ENCODE measurements at places on chromosomes 3 and 15. TPM values are rescaled to one million over a fixed set of nuclear protein-coding genes. Genes with fewer than 3 reads are reported as not detected.

DNA sequence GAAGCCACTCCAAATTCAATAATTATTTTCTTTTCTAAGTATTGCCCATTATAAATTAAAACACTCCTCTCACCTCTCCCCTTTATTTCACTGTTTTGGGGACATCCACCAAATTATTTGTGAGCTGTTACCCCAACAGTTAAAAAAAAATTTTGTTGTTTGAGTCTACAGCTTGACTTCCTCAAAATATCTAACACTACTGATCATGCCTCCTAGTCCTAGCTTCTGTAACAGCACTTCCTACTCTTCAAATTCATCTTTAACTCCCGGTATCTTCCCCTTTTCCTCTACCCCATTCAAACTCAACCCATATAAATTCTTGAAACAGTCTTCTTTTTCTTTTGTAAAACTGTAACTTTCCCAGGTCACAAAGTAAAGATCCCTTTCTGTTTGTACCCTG is 15.9 kb downstream of the PARL start:
- no peak overlapping the region for H3K4me3 ChIP-seq
- H3K27me3 ChIP-seq, result no peaks in the 10 kb centered on the region
- DNase-seq, result no peak
- H3K4me1 ChIP-seq, result peaks cover 3% of the 10 kb centered on the region
- no peak overlapping the region for H3K27ac ChIP-seq

DNA sequence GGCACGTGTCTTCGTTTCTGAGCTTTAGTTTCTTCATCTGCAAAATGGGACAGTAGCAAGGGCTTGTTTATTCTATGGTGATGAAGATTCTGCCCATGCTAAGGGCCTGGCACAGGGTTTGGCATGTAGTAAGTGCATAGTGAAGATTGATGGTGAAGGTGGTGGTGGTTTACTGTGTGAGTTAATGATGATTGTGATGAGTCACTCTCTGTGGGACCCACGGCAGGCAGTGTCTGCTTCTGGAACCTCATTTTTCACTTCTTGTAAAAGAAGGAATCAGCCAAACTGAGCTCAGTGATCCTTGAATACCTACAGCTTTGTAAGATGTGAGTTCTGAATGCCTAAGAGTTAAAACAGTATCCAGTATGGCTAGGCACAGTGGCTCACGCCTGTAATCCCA is 86.2 kb upstream of the LRTM1 start:
- H3K27me3 ChIP-seq, result no peaks in the 10 kb centered on the region
- H3K4me3 ChIP-seq, result no peak overlapping the region
- no peak for DNase-seq
- H3K4me1 ChIP-seq, result no peaks in the 10 kb centered on the region
- H3K27ac ChIP-seq, result no peak overlapping the region

DNA sequence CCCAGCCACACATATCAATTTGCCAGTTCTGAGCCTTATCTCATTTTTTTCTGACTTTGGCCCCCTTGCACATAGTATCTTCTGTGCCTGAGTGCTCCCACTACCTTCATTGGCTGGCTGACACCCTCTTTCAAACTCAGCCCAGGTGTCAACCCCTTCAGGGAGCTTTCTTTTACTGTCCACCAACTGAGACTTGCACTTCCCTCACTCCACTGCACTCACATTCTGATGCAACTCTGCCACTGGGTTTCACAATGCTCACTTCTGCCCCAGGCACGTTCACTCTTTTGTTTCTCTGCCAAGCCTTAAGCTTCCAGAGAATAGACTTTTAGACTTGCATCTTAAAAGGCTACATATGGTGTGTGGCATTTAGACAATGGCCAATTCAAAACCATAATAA is 101.5 kb upstream of the CBLB start:
- no peak for DNase-seq
- no peak overlapping the region for H3K4me3 ChIP-seq
- H3K4me1 ChIP-seq, result no peaks in the 10 kb centered on the region

MAGEL2 gene
- total RNA-seq, result not detected

LRRC2 gene
- 0.21 TPM for total RNA-seq

GRCh38 chr3:128554100-128554464 is 61.1 kb upstream of the GATA2 start:
- H3K4me1 ChIP-seq, result no peaks in the 10 kb centered on the region
- H3K27ac ChIP-seq, result no peak overlapping the region
- no peak for DNase-seq

DNA sequence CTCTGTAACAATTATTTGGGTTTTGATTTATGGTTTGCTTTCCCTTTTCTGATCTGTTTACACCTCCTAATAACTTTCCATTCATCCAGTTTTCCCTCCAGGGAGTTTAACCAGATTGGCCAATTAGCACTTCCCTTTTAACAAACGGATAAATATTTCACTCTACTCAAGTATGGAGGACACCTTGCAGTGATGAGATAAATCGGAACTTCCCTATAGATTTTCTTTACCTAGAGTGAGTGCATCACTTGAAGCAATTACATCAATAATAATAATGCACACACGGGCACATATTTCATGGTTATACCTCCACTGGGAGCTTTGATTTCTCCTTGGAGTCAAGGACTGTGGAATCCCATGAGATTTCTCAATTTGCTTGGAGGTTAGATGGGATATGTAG is 239.1 kb upstream of the CFAP20DC start:
- no peaks in the 10 kb centered on the region for H3K36me3 ChIP-seq
- H3K4me1 ChIP-seq, result no peaks in the 10 kb centered on the region
- DNase-seq, result no peak
- H3K4me3 ChIP-seq, result no peak overlapping the region
- no peaks in the 10 kb centered on the region for H3K27me3 ChIP-seq

GRCh38 chr3:2861120-2861519 is 249.1 kb downstream of the IL5RA start:
- H3K36me3 ChIP-seq, result no peaks in the 10 kb centered on the region
- H3K27me3 ChIP-seq, result no peaks in the 10 kb centered on the region
- H3K27ac ChIP-seq, result peak overlapping the region; percentile 39
- H3K4me1 ChIP-seq, result peaks cover 14% of the 10 kb centered on the region
- H3K4me3 ChIP-seq, result no peak overlapping the region

GOLGA6A gene
- not detected for total RNA-seq

ST3GAL6 gene
- total RNA-seq, result 67.2 TPM

DNA sequence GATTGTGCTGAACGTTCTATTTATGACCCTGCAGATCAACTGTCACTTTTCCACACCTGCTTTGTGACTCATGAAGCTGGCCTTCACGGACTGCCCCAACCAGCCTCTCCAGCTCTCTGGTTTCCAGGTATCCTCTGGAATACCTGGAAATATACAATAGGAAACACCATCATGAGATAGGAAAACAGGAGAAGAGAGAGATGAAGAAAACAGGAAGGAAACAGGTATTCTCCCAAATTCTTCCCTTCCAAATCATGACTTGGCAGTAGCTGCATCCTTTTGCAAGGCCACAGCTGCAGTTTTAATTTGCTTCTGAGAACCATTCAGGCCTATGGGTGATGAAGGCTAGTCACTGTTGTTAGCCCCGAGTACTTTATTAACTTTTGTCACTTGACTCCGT is 909.1 kb downstream of the EPHA3 start:
- H3K4me1 ChIP-seq, result no peaks in the 10 kb centered on the region
- H3K27me3 ChIP-seq, result no peaks in the 10 kb centered on the region
- no peak for DNase-seq
- no peak overlapping the region for H3K4me3 ChIP-seq
- no peaks in the 10 kb centered on the region for H3K36me3 ChIP-seq
- no peak overlapping the region for H3K27ac ChIP-seq

DNA sequence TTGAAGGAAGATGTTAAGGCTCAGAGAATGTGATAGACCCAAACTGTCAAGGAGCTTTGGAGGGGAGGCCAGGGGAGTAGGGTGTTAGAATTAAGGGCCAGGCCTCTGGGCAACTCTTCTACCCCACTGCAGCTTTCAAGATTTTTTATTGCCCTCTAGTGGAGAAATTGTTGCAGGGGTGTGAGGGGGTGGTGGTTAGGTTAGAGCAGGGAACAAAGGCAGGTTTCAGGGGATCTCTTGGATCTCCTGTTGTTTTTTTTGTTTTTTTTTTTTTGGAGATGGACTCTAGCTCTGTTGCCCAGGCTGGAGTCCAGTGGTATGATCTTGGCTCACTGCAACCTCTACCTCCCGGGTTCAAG is 1.4 kb upstream of the SEC13 start:
- H3K36me3 ChIP-seq, result peaks cover 1% of the 10 kb centered on the region
- DNase-seq, result no peak
- no peaks in the 10 kb centered on the region for H3K27me3 ChIP-seq
- H3K4me3 ChIP-seq, result no peak overlapping the region
